ENCODE measurements at places on chromosomes 5 and 9.

GRCh38 chr9:105972466-105973204 lies 278.3 kb downstream of the TMEM38B start:
- no peak for DNase-seq

- no peak for DNase-seq
Measured at GRCh38 chr5:56475689-56476486, 242.8 kb upstream of the ANKRD55 start.

- no peak for DNase-seq
Measured at GRCh38 chr9:91465420-91465819, 41.8 kb upstream of the NFIL3 start.

DNA sequence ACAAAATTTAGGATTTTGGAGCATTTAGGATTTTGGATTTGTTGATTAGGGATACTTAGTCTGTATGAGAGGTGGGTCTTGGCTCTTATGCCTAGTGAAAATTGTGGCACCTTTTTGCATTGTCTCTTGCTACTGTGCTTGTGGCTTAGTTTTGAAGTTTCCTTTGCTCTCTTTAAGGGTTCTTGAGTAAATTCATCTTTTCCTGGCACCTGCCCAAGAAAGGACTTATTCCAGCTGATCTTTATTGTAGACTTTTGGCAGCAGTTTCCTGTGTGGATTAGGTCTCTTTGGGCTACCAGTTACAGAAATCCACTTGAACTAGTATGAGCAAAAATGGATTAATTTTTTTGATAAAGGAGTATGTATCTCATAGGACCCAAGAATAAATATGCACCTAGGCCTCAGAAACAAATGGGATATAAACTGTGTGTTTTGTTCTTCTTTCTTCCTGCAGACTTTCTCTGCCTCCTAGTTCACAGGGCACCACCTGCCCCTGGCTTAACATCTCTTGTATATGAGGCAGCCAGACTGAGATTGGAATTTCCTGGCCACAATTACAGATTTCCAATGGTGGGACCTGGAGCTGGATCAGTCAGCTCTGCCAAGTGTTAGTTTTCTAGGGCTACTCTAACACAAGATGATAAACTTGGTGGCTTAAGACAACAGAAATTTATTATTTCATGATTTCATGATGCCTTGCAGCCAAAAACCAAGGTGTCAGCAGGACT lies 44.6 kb downstream of the FOCAD start:
- DNase-seq = no peak

- DNase-seq = no peak
Measured at GRCh38 chr9:96133321-96134021, 168.5 kb downstream of the HSD17B3 start.

DNA sequence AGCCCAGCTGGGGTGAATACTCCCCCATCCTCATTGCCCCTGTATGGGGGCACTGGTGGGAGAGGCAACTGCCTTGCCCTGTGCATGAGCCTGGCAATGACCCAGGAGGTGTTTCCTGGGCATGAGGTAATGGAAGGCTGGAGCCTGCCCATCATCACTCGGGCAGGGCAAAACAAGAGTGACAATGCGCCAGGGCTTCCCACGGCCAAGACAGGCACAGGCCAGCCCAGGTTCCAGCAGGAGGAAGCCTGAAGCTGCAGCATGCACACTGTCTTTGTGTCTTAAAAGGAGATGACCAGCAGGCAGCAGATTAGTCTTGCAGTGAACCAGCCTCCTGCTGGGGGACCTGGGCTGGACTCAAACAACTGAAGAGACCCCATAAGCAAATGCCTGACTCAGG lies 92.2 kb upstream of the SMIM23 start:
- DNase-seq = no peak

DNA sequence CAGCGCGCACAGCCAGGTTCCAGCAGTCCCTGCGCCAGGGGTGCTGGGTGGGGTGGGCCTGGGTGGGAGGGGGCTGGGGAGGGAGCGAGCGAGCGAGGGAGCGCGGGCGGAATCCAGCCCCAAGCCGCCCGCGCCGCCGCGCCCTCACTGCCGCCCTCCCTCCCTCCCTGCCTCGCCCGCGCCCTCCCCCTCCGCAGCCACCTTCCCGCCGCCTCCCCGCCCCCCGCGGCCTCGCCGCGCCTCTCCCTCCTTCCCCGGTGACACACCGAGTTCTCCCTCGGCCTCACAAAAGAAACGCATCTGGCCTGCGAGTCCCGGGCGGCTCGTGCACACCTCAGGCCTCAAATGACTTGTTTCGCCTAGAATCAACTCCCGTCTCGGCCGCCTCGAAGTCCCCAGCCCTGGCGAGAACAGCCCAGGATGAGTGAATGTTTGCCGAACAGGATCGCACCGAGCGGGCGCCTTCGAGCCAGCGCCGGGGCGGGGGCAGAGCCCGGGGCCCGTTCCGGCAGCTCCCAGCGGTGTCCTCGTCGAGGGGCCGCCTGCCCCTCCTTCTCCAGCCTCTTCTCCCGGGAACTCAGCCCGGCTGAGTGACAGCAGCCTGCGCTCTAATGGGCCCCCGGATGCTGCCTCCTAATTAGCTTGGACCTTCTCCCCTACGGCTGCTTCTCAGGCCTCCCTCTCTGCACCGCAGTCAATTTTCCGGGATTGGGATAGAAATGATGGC lies 371 bp upstream of the PITX1 start:
- DNase-seq = no peak

GRCh38 chr9:116656977-116657376 lies 30.1 kb upstream of the TRIM32 start:
- no peak for DNase-seq

GRCh38 chr9:134483361-134484184 lies 157.3 kb downstream of the RXRA start:
- no peak for DNase-seq

DNA sequence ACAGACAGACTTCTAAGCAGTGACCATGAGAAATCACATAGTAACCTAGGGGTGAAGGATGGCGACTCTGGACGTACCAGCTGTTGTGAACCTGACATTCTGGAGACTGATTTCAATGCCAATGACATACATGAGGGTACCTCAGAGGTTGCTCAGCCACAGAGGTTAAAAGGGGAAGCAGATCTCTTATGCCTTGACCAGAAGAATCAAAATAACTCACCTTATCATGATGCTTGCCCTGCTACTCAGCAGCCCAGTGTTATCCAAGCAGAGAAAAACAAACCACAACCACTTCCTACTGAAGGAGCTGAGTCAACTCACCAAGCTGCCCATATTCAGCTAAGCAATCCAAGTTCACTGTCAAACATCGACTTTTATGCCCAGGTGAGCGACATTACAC lies 38.0 kb upstream of the CCDC152 start:
- DNase-seq = no peak

GRCh38 chr9:83633255-83633654 lies 10.3 kb downstream of the IDNK start:
- no peak for DNase-seq

DNA sequence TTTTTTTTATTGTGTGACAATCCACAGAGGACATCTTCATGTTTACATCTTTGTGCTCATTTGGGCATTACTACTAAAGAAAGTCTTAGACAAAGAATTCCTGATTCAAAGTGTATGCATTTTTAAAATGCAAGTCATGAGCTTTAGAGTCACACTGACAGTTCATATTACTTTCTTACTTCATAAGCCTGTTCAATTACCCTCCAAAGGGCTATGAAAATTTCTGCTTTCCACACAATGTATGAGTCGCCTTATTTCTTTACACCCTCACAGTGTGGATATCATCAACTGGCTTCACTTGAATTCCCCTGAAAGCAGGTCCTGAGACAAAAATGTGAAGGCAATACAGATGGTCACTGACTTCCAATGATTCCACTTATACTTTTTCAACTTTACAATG lies 280.4 kb upstream of the PTGER4 start:
- no peak for DNase-seq

GRCh38 chr5:2112173-2113025 lies 229.7 kb upstream of the IRX4 start:
- DNase-seq = no peak

DNA sequence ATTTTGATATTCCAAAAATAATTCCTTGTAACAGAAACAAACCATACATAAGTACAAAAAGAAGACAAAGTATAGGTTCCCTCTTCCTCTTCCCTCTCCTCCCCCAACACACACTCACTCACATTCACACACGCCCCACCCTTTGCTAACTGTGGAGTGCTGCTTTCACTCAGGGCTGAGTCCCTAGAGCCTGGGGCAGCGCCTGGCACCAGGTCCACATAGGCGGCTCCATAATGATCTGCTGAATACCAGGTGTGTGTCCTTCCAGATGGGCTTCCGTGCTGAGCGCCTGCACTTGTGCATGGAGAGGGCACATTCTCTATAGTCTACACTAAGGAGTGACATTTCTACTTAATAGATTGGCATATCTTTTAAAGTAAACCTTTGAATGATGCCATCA lies 3.7 kb downstream of the SEMA4D start:
- DNase-seq = no peak

DNA sequence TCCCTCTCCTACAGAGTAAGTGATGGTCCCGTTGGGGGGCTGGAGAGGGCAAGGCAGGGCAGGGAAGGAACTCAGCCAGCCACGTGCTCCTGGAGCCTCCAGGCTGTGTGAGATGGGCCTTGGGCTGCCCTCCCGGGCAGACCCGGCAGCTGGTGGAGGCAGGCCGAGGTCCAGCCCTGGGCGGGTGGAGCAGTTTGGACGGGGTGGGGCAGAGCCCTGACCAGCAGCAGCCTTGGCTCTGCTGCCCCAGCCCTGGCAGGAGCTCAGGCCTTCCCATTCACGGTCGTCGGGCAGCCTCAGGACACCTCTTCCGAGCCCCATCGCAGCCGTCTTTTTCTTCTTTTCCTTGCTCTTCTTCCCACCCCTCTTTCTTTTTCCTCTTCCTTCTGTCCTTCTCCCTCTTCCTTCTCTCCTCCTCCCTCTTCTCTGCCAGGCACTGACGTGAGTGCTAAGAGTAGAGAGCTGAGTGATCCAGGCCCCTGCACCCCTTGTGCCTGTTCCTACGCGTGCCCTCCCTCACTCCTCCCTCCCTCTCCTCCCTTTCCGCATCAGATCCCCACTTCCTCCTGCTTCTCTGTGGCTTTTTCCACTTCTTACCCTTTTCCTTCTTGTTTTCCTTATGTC lies 42.8 kb downstream of the AMBP start:
- DNase-seq = no peak

DNA sequence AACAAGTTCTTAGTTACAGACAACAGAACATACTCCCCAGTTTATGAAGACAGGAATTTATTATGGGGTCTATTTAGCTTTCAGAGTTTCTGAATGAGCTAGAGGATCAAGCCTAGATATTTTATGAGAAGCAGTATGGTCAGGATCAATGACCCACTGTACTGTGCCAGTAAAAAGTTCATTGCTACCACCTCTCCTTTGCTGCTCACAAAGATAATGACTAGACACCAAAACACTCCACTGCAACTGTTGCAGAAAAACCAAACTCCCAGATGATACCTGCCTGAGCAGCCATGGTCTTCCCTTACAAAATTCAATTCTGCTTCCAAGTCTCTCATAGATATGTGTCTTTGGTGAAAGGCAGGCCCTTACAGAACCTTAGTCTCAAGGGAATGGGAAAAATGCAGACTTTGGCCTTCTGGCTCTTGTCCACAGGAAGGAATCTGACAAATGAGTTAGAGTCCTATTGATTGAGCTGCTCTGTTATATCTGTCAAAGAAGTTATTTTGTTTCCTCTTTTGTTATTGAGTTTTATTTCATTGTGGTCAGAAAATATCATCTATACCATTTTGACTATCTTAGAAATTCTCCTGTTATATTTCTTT lies 74.7 kb upstream of the RASGRF2 start:
- no peak for DNase-seq

DNA sequence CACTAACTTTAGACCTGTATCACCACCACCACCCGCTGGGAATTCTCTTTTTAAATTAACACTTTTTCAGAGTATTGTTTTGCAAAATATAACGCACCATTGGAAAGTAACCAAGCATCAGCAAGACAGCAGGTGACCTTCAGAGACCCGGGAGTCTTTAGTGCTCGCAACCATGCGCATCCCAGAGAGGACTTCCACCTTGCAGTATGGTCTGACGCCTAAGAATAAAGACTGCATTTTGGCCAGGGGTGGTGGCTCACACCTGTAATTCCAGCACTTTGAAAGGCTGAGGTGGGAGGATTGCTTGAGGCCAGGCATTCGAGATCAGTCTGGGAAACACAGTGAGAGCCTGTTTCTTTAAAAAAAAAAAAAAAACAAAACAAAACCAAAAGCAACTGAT lies 113.8 kb downstream of the MED27 start:
- no peak for DNase-seq

DNA sequence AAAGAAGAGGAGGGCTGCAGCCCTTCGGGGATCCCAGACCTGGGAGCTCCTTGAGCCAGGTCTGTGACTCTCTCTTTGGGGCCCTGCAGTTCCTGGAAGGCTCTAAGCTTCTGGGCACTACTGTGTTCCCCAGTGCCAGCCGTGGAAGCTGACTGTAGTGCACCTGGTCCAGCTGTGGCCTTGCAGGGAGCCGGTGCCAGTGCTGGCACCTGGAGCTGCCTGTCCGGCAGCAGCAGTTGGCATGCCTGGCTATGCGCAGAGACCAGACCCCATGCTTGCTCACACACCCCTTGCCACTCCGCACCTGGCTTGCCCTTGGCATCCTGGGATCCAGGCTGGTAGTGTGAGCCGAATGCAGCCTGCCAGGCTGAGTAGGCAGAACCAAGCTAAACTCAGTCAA lies 91.0 kb upstream of the PUM3 start:
- DNase-seq = no peak

- no peak for DNase-seq
Measured at GRCh38 chr9:123654994-123655637, 274.8 kb downstream of the DENND1A start.

DNA sequence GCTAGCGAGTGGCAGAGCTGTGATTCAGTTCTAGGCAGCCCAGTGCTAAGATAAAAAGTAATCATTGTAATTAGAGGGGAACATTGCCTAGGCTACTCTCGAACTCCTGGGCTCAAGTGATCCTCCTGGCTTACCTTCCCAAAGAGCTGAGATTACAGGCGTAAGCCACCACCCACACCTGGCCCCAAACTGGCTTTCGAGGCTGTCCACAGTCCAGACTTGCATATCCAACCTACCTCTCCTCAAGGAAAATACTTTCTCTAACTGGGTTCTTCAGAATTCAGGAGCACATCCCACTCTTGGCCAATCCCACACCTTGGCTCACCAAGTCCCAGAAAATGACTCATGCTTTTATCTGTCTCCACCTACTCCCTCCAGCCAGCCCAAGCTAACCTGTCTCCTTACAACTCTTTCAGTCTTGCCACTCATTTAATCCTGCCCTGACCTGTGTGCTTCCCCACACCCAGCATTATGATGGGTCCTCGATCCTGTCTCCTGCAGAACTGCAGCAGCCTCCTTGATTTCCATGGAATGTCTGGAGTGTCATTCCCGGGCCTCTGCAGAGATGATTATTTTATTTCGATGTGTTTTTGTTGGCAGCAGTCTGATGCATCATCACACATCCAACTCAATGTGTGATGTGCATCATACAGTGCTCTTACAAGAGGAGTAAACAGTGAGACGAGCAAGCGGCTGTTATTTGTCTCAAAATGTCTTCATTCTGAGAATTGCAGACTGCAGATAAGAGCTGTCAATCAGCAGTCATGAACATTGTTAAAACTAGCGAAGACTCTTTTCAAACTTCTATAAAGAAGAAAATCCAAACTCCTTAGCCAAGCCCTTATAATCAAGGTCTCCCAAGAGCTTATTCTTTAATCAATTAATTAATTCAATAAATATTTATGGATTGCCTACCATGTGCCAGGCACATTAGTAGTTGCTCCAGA lies 167.3 kb downstream of the SEC61B start:
- no peak for DNase-seq

All from thymus (tissue), 14 donors.